ENCODE measurements at places on chromosomes 1 and 21. TPM values are rescaled to one million over a fixed set of nuclear protein-coding genes. Genes with fewer than 3 reads are reported as not detected.
A peak's percentile ranks its signal among the peaks of the same experiment; 100 is the strongest.

- peak; percentile 5 for DNase-seq
Observed at GRCh38 chr1:201149400-201149799, 4.9 kb downstream of the TMEM9 start.

DNA sequence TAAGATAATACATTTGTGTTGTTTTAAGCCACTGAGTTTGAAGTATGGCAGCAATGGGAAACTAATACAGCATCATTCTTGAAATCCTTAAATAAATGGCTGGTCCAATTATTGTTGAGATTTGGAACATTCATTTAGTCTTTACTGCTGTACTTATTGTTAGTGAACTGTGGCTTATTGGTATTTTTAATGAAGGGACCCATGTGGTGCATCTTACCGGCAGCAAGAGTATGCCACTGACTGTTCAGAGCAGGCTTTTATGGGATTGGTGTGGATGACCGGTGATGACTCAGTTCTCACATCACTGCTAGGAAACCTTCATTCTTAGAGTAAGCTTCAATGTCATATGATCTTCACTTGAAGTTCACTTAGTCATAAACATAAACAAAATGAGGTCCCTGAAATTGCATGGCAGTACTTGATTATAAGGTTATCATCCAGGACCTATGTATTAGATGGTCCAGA, 31.5 kb downstream of the PRKAA2 start:
- DNase-seq, result no peak

HES3 gene
- not detected for polyA plus RNA-seq

- DNase-seq, result no peak
Observed at GRCh38 chr1:187630653-187631380, 802.1 kb downstream of the PLA2G4A start.

- no peak for DNase-seq
Observed at GRCh38 chr1:236304682-236305081, 22.9 kb upstream of the ERO1B start.

HSPB7 gene
- polyA plus RNA-seq, result 128 TPM

DNA sequence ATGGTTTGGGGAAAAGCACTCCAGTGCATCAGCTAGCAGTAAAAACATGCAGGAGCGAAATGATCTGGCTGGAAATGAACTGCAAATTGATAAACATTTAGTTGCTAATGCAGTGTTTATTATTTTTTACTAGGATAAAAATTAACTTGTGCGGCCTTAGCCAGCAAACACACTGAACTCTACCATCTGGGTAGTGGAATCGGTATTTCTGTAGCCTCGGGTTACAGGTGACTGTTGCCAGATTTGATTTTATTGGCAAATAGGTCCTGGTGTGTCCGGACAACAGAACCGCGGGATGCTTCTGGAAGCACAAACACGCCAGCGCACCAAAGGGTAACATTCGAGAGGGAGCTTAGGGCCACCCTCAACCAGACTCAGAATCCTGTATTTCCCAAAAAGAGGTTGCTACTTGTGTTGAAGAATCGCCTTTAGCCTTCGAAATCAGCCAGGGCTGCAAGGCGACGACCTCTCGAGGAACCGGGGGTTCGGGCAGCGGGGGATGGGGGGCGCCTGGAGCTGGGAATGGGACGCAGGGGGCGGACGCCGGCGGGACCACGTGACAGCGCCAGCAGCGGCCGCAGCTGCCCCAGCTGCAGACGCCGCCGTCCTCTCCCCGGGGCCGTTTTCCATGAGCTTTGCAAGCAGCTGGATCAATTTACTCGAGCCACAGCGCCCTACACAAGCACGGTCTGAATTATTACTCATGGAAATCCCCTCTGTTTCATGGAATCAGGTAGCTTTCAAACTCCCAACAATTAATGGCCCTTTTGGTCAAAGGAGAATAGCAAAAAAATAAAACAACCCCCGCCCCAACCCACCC, 158.8 kb downstream of the TOMM20 start:
- DNase-seq, result peak; percentile 76

GRCh38 chr1:199522936-199523335, 504.6 kb upstream of the NR5A2 start:
- no peak for DNase-seq

DNA sequence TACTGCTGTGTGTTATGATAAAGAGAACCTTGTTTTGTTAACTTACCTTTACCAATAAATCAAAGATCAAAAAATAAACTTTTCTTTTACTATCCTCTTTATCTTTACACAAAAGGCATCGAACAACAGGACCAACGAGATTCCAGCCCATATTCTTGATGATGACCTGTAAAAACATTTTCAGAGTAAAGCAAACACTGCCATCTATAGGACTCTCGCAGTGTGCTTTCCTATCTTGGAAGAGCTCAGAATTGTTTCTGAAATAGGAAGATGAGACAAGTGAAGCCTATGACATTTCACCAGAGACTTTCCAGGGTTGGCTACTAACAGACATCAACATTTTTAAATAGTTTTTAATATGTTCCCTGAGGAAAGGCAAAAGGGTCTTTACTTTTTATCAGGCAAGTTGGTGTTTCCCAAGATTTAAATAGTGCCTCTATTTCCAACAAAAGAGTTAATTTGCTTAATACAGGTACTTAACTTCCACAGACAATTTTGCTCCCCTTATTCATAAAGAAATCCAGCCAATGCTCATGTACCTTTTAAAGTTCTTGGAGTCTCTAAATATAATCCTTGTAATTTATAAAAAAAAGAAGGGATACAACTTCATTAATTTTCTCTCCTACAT, 7.3 kb downstream of the GLMN start:
- no peak for DNase-seq

CIART gene
- polyA plus RNA-seq, result 5.3 TPM

GRCh38 chr1:41482001-41482765, 2.3 kb downstream of the EDN2 start:
- DNase-seq, result peak; percentile 46

FOXD3 gene
- polyA plus RNA-seq, result not detected

DNA sequence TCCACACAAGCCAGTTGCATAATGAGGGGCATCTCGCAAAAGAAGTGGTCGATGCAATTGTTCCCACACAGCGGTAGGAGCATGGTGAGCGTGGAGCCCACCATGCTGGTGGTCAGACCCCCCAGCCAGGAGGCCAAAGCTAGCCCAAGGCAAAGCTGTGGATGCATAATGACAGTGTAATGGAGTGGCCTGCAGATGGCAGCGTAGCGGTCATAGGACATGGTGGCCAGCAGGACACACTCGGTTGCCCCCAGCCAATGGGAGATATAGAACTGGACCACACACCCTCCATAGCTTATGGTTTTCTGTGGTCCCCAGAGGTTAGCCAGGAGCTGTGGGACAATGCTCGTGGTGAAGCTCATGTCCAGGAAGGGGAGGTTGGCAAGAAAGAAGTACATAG, 4.3 kb downstream of the OR2C3 start:
- DNase-seq, result no peak

GJB4 gene
- polyA plus RNA-seq, result not detected

BEST4 gene
- 1.1 TPM for polyA plus RNA-seq

NIBAN1 gene
- polyA plus RNA-seq, result 71.4 TPM

GRCh38 chr1:32427264-32427963, 33.2 kb upstream of the BSDC1 start:
- no peak for DNase-seq

ADORA3 gene
- polyA plus RNA-seq, result 3.4 TPM

HRNR gene
- polyA plus RNA-seq, result not detected

DNA sequence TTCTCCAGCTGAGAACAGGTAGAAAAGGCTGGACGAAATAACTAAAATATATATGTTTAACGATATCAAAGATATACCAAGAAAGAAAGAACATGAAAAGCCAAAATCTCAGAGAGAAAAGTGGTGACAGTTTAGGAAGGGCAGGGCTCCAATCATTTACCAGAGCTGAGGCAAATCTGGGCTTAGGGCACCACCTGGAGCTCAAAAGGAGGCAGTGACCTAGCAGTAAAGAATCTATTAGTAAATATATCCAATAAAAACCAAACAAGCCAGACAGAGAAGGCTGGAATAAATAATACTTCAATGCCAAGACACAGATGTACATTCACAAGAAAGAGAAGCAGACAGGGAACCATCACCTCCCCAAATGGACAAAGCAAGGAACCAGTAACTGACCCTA, 43.5 kb downstream of the CHIA start:
- no peak for DNase-seq

- DNase-seq, result no peak
Observed at GRCh38 chr1:177569476-177569875, 398.7 kb downstream of the BRINP2 start.

- DNase-seq, result no peak
Observed at GRCh38 chr1:69898403-69898947, 306.9 kb downstream of the LRRC40 start.

SPRR1B gene
- polyA plus RNA-seq, result 1.9 TPM

Data from aorta (tissue), 5 donors.